Stimulated activated CD8-positive, alpha-beta memory T cell treated with anti-CD3 and anti-CD28 coated beads, Interleukin-4, amount 100 ng/mL, for 1 hour (primary cell): ENCODE measurements at places on chromosomes 12 and 14.

- DNase-seq: no peak
Observed at GRCh38 chr14:68628605-68629310, 164.1 kb downstream of the ZFP36L1 start.

GRCh38 chr14:36479344-36479743 lies 40.7 kb downstream of the NKX2-1 start:
- no peak for DNase-seq

DNA sequence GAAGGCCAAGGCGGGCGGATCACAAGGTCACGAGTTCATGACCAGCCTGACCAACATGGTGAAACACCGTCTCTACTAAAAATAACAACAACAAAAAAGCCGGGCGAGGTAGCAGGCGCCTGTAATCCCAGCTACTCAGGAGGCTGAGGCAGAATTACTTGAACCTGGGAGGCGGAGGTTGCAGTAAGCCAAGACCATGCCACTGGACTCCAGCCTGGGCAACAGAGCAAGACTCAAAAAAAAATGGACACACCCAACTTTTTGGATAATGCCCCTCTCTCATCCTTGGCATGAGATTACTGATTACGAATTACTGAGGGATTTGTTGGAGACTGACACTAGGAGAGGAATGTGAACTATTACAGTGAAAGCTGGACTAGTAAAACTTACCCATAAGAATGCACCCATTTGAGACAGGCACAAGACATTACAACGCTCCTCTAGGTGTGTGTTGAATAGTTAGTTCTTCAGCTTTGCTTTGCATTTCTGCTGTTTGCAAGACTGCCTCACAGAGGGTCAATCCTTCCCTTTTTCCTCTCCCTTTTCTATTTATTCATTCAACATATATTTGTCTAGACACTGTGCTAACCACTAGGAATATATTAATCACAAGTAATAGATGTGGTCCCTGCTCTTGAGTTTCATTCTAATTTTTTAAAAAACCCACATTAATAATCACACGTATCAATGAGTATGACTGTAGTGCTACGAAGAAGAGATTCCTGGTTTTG lies 46.0 kb upstream of the OR5AU1 start:
- DNase-seq: no peak

- DNase-seq: no peak
Observed at GRCh38 chr14:22981090-22981875, 1.1 kb downstream of the AJUBA start.

- no peak for DNase-seq
Observed at GRCh38 chr14:54929556-54929955, 26.9 kb upstream of the GCH1 start.

DNA sequence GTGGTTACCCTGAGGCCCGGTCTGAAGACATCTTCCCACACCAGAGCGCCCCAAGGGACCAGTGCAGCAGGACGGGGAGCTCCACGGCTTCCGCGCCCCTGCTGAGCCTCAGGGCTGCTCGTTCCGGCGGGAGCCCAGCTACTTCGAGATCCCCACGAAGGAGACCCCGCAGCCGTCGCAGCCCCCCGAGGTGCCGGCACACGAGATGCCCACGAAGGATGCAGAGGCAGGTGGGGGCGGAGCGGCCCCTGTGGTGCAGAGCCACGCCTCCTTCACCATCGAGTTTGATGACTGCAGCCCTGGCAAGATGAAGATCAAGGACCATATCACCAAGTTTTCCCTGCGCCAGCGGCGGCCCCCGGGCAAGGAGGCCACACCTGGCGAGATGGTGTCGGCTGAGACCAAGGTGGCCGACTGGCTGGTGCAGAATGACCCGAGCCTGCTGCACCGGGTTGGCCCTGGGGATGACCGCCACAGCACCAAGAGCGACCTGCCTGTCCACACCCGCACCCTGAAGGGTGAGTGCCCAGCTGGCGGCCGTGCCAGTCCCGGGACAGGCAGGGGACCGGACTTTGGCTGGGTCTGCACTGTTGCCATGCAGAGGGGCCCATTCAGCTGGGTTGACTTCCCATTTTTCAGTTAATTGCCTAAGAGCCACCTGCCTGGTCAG lies 18.1 kb downstream of the CEP170B start:
- no peak for DNase-seq
